ENCODE measurements at places on chromosomes 11 and 22. TPM values are rescaled to one million over a fixed set of nuclear protein-coding genes. Genes with fewer than 3 reads are reported as not detected.

DNA sequence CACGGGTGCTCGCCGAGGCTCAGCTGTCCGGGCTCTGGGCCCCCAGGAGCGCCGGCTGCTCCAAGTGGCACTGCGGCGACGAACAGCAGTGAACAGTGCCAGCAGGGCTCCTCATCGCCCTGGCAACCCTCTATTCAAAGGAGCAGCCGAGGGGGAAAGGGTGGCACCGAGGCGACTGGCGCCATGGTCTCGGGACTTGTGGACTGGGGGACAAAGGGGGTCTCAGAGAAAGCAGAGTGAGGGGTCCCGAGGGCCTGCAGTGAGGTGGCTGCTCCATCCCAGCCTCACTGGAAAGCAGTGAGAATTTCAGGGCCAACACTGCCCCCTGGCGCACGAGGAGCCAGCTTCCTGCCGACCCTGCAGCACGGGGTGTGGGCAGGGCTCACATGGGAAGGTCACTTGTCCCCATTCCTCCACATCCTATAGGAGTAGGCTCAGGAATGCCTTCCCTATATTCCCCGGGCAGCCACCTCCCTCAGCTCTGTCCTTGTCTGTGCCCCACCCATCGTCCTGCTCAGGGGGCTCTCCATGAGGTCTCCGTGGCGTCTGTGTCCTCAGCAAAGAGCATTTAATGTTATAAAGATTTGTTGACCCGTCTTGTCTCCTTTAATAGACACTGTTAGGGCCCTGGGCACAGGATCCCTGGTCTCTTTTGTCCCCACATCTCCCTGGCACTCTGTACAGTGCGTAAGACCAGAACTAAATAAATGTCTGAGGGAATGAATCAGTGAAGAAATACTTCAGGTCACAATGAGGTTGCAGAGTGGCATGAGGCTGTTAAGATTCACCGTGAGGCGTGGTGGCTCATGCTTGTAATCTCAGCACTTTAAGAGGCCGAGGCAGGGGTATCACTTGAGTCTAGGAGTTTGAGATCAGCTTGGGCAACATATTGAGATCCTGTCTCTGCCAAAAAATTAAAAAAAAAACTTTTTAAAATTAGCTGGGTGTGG, 26.4 kb downstream of the LRFN4 start:
- peaks cover 14% of the 10 kb centered on the region for H3K4me1 ChIP-seq
- DNase-seq: peak; percentile 74
- no peak overlapping the region for H3K4me3 ChIP-seq
- no peaks in the 10 kb centered on the region for H3K27me3 ChIP-seq
- no peak overlapping the region for H3K27ac ChIP-seq
- H3K36me3 ChIP-seq: no peaks in the 10 kb centered on the region

DNA sequence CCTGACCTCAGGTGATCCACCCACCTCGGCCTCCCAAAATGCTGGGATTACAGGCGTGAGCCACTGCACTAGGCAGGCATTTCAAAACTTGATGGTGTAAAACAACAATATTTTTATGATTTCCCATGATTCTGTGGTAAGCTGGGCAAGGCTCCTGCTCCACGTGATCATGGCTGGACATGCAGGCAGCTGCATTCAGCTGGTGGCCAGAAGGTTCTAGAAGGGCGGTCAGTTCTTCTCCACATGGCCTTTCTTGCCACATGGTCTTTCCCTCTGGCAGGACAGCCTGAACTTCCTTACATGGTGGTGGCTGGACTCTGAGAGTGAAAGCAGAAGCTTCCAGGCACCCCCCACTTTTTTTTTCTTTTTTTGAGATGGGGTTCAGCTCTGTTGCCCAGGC, 9.9 kb upstream of the RASD2 start:
- no peak for DNase-seq
- no peaks in the 10 kb centered on the region for H3K27me3 ChIP-seq
- H3K4me1 ChIP-seq: no peaks in the 10 kb centered on the region
- no peak overlapping the region for H3K4me3 ChIP-seq
- H3K27ac ChIP-seq: no peak overlapping the region
- H3K36me3 ChIP-seq: no peaks in the 10 kb centered on the region

DNA sequence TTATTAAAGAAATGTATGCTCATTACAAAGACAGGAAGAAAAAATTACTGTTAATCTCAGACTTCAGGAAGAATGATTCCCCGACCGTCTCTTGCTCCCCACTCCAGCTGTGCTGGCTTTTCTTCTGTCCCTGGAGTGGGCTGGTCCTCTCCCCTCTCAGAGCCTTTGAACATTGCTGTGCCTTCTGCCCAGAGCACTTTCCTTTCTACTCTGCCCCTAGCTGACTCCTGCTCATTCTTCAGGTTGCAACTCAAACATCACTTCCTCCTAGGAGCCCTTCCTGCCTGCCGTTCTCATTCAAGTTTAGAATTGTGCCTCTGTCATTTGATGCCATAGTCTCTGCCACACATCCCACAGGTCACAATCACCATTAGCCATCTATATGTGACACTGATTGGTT, 329.5 kb downstream of the MIAT start:
- DNase-seq: no peak
- H3K36me3 ChIP-seq: no peaks in the 10 kb centered on the region
- no peak overlapping the region for H3K27ac ChIP-seq
- H3K4me3 ChIP-seq: no peak overlapping the region
- H3K27me3 ChIP-seq: no peaks in the 10 kb centered on the region

GRCh38 chr22:39316440-39317083, 2.9 kb downstream of the RPL3 start:
- H3K4me3 ChIP-seq: peak overlapping the region; percentile 99
- DNase-seq: peak; percentile 89
- H3K27ac ChIP-seq: peak overlapping the region; percentile 92
- H3K4me1 ChIP-seq: peaks cover 58% of the 10 kb centered on the region
- no peaks in the 10 kb centered on the region for H3K27me3 ChIP-seq

DNA sequence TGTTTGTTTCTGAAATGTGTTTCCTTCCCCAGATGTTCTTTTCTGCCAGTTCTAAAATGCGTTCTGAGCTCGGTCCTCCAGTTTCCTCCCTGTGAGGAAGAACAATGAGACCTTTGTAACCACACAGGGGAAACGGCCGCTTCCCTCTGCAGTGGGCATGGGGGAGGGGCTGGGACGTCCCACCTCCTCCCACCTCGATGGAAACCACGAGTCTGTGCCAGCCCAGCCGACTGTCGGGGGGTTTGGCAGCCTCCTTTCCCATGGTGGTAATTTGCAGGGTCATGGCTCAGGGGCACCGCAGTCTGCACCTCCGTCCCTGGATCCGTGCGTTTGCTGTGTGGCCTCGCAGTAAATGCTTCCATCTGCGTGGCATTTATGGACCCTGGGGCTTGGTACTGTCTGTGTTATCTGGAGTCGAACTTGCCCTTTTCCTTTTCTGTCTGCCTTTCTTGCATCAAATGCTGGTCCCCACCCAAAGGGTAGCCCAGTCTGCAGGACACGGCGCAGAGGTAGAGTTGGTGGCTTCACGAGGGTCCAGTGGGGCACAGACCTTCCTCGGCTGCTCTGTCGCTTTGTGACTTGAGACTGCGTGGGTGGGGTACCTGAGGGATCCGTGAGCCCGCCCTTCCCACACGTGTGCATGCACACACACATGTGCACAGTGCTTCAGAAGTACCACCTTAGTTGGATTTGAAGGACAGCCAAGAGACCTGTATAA, 16.1 kb downstream of the LRP5 start:
- H3K27me3 ChIP-seq: peaks cover 7% of the 10 kb centered on the region
- no peak overlapping the region for H3K4me3 ChIP-seq
- peak; percentile 56 for DNase-seq

DNA sequence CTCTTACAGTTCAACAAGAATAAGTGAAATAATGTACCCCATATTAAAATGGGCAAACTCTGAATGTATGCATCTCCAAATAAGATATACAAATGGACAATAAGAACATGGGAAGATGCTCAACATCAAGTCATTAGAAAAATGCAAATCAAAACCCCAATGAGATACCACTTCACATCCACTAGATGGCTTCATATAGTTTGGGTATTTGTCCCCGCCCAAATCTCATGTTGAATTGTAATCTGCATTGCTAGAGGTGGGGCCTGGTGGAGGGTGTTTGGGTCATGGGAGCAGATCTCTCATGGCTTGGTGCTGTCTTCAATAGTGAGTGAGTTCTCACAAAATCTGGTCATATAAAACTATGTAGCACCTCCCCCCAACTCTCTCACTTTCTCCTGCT, 5.7 kb downstream of the MPZL2 start:
- no peaks in the 10 kb centered on the region for H3K27me3 ChIP-seq
- peaks cover 7% of the 10 kb centered on the region for H3K36me3 ChIP-seq
- H3K27ac ChIP-seq: no peak overlapping the region
- no peak overlapping the region for H3K4me3 ChIP-seq

DNA sequence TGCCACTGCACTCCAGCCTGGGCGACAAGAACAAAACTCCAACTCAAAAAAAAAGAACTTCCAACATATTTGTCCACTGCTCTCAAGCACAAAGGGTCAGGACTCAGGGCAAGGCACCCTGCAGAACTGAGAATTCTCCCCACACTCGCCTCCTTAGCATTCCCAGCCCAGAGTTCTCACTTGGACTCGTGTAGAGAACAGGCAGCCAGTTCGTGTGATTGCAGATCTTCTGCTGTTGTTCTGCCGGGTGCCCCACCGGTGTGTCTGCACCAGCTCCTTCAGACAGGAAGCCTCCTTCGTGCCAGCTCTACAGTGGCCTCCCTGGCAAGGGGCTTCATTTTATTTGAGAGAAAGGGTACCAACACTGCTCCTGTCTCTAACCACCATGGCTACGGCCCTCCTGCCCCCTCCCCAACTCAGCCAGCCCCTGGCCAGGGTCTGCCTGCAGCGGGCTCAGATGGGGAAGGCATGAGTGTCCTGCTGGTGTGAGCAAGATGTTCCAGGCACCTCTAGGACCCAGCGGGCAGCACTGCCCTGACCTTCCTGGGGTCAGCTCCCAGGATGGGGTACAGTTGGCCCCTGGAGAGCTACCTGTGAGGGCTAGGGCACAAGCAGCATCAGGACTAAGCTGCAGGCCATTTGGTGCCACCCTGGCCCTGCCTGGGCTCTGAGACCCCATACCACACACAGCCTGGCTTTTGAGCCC, 19.5 kb upstream of the SCGB1A1 start:
- no peaks in the 10 kb centered on the region for H3K36me3 ChIP-seq
- no peaks in the 10 kb centered on the region for H3K27me3 ChIP-seq
- H3K4me3 ChIP-seq: no peak overlapping the region

DNA sequence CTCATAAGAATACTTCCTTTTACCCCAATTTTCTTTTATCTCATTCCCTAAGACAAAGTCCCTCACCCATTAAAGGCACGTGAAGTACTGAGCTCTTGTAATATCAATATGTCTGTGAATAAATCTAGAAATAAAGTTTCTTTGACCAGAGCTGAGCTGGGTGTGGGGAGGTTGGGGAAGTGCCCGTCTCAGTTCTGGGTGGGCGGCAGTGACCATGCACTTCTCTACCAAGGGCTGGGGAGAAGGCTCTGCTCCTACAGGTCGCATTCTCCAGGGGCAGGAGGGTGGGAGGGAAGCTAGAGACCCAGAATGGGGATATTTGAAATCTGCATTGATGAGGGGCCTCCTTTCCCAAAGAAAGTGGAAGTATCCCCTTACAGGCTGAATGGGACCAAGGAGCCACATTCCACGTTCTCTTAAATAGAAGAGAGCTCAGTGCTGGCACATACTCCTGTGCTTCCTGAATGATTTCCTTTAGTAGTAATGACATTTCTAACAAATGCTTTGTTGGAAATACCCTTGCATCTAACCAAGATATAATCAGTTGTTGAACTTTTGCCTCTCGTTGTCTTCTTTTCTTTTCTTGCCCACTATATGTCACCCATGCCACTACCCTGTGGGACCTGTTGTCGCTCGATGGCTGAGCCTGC, 16.1 kb downstream of the RBX1 start:
- H3K4me1 ChIP-seq: peaks cover 14% of the 10 kb centered on the region
- DNase-seq: no peak
- H3K4me3 ChIP-seq: no peak overlapping the region
- no peak overlapping the region for H3K27ac ChIP-seq
- no peaks in the 10 kb centered on the region for H3K27me3 ChIP-seq

MFRP gene
- not detected for total RNA-seq

DNA sequence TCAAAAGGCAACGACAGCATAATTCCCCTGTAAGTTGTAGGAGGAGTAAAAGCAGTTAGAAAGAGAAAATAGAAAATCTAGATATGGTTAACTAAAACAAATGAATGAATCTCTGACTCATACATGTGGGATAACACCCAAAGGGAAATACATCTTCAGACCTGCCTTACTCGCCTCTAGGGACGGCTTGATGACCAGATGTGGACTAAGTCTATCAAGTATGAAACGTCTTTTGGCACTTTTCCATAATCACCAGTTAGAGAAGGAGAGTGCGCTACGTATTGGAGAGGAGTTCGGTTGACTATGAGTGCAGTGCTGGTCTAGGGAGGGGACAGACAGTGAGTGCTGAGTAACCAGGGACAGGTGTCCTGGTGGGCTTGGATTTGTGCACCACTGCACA, 459.9 kb downstream of the OPCML start:
- DNase-seq: no peak
- H3K4me1 ChIP-seq: no peaks in the 10 kb centered on the region
- peaks cover 2% of the 10 kb centered on the region for H3K27me3 ChIP-seq
- H3K4me3 ChIP-seq: no peak overlapping the region
- no peak overlapping the region for H3K27ac ChIP-seq
- no peaks in the 10 kb centered on the region for H3K36me3 ChIP-seq
